ENCODE measurements at places on chromosomes 3 and 15.

GRCh38 chr15:90181776-90182175 lies 19.4 kb upstream of the SEMA4B start:
- DNase-seq = no peak

- no peak for DNase-seq
Observed at GRCh38 chr3:39592311-39593050, 125.0 kb downstream of the MOBP start.

GRCh38 chr15:63234451-63234870 lies 42.9 kb upstream of the APH1B start:
- DNase-seq = no peak

- DNase-seq = no peak
Observed at GRCh38 chr3:7875925-7876324, 625.7 kb upstream of the LMCD1 start.

DNA sequence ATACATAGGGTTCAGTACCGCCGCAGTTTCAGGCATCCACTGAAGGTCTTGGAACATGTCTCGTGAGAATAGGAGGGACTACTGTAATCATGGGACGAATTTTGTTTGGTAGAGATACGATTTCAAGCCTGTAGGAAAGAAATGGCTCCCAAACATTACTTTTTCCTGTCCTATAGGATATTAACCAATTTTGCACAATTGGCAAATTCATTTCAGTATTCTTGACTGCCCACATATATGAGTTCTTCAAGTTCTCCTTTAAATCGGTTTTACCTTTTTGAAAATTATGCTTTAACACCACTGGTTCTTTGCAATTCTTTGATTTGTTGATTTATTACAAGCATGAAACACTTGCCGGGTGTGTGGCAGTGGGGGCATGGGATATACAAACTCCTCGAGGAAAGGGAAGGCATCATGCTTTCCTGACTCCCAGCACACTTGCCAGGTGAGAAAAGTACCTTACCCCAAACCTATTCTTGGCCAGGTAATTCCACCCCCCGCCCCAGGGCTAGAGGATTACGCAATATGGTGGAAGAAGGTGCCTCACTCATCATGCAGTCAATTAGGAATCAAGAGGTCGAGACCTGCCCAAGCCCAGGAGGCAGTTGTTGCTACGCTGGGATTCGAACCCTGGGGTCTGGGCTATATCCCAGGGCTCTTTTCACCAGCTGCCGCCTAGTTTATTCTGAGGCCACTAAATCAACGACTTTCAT lies 584 bp upstream of the LARS2 start:
- no peak for DNase-seq
